ENCODE measurements at places on chromosomes 3 and 15.

DNA sequence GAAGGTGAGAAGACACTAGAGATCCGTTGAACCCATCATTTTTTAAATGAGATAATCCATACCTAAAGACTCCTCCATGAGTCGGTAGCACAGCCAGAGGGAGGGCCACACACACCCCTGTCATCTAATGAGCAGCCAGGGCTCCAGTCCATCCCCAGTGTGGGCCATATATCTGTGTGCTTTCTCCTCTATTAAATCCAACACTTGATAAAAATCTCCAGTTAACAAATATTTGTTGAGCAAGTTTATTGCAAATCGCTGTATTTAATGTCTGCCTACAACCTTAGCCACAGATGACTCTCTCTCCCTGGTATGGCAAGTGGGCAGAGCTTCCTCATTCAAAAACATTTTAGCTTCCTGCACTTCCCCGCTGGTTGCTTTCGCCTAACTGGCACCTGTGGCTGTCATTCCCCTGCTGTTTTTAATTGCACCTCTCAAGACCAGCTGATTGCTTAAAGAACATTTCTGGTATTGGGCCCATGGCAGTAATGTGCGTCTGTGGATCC is 82.8 kb downstream of the SMAD3 start:
- no peak for DNase-seq

DNA sequence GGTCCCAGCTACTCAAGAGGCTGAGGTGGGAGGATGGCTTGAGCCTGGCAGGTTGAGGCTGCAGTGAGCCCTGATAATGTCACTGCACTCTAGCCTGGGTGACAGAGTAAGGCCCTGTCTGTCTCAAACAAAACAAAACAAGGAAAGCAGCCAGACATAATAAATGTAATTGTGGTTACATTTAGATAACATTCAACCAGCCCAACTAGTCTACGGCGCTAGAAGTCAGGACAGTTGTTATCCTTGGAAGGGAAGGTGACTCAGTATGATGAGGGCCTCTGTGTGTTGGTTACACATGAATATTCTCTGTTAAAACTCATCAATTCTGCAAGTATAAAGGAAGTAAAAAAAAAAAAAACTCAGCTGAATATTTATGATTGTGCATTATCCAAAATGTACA is 27.0 kb upstream of the CSPG5 start:
- DNase-seq, result no peak

- DNase-seq, result no peak
Observed at GRCh38 chr15:40248006-40248783, 9.3 kb downstream of the PAK6 start.

GRCh38 chr3:49636883-49637609 is 37.1 kb upstream of the APEH start:
- no peak for DNase-seq

DNA sequence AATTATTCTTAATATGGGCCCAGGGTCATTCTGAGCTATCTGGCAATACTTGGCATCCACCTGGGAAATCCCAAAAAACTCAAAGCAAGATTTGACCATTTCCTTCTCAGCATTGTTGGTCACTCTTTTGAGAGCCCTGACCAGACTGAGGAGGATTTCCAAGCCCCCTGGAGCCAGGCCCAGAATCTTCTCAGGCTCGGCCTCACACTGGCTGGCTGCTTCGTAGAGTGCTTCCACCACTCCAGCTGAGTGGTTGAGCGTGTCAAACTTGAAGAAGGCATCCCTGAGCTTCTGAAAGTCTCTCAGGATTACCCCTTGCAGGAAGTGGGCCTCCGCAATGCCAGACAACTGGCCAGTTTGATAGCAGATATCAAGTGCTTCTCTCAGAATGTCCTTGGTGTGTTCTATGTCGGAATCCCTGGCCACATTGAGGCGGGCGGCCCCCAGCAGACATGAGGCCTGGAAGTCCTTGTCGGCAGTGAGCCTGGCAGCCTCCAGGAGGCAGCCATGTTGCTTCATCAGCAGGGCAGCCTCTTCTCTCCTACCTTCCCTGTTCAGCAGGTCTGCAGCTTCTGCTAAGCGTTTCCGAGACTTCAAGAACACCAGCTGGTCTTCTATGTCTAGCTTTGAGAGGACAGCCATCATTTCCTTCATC is 68.9 kb upstream of the DCLK3 start:
- DNase-seq, result no peak

DNA sequence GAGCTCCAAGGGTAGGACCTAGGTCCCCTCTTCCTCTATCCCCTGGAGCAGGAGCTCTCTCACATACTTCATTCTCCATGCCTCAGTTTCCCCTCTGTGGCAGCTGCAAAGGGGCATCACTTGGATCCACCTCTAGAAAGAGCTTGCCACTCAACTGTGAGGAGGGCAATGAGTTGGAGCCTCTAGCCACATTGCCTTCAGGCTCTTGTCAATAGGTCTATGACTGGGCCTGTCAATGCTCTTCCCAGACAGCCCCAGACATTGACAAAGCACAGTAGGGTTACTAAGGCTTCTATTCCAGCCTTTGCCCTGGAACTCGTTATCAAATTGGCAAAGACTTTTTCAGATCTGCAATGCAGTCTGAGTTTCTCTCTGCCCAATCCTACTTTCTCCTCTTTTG is 4.4 kb upstream of the VIPR1 start:
- no peak for DNase-seq

GRCh38 chr15:80242132-80242769 is 9.8 kb downstream of the CTXND1 start:
- DNase-seq, result no peak

- DNase-seq, result no peak
Observed at GRCh38 chr3:122233101-122233952, 49.9 kb downstream of the CASR start.

- DNase-seq, result no peak
Observed at GRCh38 chr3:128804017-128804810, 75.2 kb upstream of the ACAD9 start.

DNA sequence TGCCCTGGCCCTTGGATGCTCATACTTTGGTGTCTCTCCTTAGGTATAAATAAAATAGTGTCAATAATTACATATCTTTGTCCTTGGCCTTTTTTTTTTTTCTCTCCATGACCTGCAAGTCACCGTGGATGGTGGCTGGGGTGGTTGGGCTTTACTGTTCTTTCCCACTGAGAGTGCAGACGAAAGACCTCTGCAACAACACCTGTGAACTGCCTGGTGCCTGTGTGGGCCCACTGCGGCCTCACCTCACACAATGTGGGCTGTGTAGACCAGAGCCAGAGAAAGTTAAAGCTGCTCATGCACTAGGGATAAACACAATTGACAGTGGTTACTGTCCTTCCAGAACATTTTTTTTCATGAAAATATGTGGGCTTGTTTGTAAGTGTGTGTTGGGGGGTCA is 39.0 kb downstream of the CCDC32 start:
- no peak for DNase-seq

GRCh38 chr3:25784971-25785370 is 1.7 kb upstream of the NGLY1 start:
- DNase-seq, result no peak

DNA sequence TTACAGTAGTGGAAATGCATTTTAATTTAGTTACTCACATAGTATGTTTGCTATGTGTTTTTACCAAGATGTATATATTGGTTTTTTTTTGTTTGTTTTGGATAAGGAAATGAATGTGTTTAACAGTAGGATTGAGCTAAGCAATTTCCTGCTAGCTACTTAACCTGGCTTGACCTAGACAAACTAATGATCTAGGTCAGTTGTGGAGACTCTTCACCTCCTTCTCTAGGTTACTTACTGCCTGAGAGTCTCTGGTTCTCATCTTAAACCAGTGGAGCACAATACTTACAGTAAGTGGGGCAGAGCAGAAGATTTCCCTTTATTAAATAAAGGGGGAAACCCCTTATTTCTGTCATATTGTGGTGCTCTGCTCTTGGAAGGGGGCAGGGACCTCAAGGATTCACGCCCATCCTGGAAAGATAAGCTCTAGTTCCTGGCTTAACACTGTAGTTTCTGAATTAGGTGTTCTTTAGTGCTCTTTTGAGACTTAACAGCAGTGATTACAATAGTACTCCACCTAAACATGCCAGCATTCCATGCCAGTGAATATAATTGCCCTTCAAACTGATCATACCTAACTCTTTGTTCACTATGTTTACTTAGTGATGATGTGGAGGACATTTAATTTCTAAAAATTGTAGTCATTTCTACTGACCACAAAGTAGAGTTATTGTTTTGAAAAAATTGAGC is 79.9 kb downstream of the UBP1 start:
- DNase-seq, result no peak

- DNase-seq, result no peak
Observed at GRCh38 chr3:15787941-15788340, 9.8 kb downstream of the ANKRD28 start.

DNA sequence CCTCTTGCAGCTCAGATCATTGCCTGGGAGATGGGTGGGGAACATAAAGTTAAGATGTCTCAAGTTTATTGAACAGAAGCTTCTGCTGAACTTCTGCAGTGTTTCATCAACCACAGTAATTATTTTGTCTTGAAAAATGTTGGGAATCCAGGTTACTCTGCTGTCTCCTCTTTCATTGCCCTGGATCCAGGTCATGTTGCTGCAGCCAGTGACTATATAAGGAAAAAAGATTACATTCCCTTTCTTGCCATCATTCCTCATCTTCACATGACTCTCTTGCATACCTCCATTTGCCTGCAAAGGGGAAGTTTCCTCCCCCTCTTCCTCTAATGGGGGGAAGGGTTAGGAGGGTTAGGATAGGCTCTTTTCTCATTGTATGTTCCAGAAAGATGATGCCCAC is 15.1 kb downstream of the GMNC start:
- no peak for DNase-seq

GRCh38 chr3:55297706-55298105 is 189.4 kb downstream of the WNT5A start:
- no peak for DNase-seq

DNA sequence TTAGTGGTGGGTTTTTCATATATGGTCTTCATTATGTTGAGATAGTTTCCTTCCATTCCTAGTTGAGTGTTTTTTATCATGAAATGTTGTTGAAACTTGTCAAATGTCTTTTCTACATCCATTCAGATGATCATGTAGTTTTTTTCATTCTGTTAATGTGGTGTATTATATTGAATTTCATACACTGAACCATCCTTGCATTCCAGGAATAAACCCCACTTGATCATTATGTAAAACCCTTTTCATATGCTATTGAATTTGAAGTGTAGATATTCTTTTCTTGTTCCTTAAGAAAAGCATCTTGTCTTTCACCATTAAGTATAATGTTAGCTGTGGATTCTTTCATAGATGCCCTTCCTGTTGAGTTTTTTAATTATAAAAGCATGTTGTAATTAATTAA is 42.9 kb downstream of the PIAS1 start:
- DNase-seq, result no peak

- no peak for DNase-seq
Observed at GRCh38 chr3:31014317-31015040, 120.0 kb upstream of the GADL1 start.

- DNase-seq, result no peak
Observed at GRCh38 chr3:148044151-148044550, 635.0 kb downstream of the ZIC1 start.

DNA sequence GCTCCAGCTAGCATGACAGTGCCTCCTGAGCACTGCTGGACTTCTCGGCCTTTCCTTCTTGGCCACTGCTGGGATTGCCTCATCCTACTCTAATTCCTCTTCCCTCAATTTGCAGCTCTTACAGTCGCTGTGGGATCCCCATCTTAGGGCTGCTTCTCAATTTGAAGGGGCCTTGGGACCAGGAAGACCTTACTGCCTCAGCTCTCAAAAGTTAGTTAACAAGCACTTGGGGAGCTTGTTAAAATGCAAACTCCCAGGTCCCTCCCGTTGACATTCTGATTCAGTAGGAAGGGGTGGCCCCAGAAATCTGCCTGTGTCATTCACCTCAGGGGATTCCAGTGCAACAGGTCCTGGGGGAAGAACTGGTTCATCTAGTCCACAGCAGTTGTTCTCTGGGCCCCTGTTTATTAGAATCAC is 14.8 kb downstream of the BDH1 start:
- no peak for DNase-seq

DNA sequence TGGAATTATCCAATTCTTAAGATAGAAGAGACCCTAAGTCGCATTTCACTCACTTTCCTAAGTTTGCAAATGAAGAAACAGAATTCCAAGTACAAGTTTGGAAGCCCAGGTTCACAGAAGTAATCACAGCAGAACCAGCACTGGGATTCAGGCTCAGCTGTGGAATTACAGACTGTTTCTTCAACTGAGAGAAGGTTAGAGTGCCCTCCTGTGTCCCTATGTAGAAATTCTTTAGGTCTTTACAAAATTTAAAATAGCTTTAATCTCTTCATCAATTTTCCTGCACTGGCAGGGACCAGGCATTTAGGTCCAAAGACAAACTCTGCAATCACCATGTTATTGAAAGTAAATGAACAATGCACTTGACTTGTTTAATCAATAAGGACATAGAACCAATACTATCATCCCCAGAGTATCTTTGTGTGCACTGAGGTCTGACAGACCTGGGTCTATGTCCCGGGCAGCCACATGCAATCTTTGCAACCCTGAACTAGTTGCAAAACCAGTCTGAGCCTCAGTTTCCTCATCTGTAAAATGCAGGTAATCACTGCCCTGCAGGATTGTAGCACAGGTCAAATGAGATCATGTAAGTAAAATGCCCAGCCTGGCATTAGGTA is 96.3 kb upstream of the ZBED2 start:
- DNase-seq, result no peak

- DNase-seq, result no peak
Observed at GRCh38 chr3:46411271-46411670, 4.2 kb downstream of the CCRL2 start.

GRCh38 chr15:88835119-88835518 is 31.9 kb downstream of the ACAN start:
- no peak for DNase-seq

DNA sequence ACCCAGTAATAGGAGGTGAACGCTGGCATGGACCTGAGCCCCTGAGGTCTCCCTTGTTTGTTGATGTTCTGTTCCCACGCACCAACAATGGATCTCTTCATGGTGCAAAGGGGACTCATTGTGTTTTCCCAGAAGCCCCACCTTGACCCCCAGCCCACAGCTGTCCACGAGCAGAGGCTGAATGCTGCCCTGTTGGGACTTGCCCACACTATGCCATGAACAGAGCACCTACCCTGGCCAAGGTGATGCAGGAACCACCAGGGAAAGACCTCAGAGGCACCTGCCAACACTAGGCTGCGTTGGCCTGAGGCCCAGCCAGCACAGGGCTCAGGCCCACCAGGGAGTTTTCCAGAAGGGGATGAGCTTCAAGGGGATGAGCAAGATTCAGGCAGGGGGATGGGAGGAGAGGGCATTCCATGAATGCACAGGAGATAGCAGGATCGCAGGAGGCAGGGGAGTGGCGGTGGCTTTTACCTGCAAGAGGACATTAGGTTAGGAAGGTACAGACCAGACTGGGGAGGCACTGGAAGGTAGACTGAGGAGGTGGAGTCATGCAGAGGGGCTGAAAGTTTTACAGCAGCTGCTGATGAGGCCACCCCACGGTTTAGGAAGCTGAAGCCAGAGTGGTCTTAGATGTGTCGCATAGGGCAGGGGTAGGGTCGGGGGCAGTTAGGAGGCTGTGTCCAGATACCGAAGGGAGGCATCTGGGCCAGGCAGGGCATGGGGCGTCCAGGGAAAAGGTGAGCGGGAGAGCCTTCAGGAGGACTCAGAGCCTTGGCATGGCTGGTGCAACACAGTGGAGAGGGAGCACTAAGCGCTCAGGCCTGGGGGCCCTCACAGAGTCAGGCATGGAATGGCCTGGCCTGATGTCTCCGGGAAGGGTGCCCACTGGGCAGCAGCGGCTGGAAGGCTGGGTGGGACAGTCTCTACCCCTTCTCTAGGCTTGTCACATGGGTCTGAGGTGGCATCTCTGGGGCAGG is 4.0 kb upstream of the PHGR1 start:
- no peak for DNase-seq

GRCh38 chr3:96813820-96814650 is at the start of gene EPHA6:
EPHA6 (plus strand) TSS chr3:96814594.
- no peak for DNase-seq

All from stimulated activated CD4-positive, alpha-beta T cell treated with anti-CD3 and anti-CD28 coated beads, TNF-alpha, amount 100 ng/mL, for 48 hours (primary cell).